ENCODE measurements at places on chromosomes 5 and 9.

GRCh38 chr9:135512904-135513303 is 8.3 kb upstream of the LCN1 start:
- no peak for DNase-seq

GRCh38 chr9:109252291-109252690 is 68.6 kb downstream of the EPB41L4B start:
- no peak for DNase-seq

- DNase-seq = peak; percentile 24
These were observed 551.8 kb upstream of the TYRP1 start for GRCh38 chr9:12141422-12141821.

DNA sequence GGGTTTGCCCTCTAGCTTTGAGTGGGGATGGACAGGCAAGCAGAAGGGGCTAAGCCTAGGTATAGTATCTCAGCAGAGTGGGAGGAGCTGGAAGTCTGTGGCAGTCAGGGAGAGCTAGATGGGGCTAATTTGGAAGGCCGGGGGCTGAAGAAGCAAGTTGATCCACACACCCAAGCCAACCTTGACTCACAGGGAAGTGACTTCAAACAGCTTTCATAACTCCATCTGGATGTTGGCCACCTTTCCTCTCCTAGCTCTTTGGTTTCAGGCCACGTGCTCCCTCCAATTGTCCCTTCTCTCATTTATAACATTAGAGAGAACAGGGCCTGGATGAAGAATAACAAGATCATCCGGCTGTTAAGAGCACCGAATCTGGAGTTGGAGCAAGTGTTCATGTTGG is 36.8 kb downstream of the EGR1 start:
- DNase-seq = no peak

- peak; percentile 21 for DNase-seq
These were observed 234.2 kb upstream of the RFX3 start for GRCh38 chr9:3760031-3760430.

GRCh38 chr5:43041669-43042175 is 1.6 kb upstream of the ANXA2R start:
- peak; percentile 57 for DNase-seq

DNA sequence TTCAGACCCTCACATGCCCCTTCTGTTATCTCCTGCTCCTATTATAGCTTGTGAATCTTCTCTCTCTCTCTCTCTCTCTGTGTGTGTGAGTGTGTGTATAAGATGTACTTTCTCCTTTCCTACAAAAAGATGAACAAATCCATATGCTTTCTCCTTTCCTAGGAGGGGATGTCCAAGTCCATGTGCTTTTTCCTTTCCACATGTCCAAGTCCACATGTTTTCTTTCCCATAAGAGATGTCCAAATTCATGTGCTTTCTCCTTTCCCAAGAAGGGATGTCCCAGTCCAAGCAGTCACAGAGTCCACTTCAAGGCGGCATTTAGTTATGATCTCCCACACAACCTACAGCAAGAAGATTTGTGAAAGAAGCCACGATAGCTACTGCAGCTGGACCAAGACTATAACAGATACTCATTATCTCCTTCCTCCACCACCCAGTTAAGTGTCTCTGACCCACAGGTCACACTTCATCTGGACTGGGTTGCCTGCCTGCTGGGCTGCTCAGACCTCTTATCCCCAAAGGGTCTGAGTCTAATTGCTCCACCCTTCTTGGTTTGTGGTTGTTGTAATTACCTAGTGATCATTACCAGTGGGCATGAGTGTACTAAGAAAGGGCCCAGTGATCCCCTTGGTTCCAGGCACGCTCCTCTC is 18.4 kb upstream of the FOXI1 start:
- DNase-seq = no peak

DNA sequence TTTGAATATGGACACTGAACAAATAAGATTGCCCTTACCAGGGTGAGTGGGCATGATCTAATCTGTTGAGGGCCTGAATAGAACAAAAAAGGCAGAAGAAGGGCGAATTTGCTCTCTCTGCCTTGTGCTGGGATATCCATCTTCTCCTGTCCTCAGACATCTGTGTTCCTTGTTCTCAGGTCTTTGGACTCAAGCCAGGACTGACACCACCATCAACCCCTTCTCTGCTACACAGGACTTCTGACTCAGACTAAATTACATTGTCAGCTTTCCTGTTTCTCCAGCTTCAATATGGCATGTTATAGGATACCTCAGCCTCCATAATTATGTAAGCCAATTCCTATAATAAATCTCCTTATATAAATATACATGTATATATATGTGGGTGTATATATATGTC is 40.8 kb upstream of the SLCO6A1 start:
- DNase-seq = no peak

DNA sequence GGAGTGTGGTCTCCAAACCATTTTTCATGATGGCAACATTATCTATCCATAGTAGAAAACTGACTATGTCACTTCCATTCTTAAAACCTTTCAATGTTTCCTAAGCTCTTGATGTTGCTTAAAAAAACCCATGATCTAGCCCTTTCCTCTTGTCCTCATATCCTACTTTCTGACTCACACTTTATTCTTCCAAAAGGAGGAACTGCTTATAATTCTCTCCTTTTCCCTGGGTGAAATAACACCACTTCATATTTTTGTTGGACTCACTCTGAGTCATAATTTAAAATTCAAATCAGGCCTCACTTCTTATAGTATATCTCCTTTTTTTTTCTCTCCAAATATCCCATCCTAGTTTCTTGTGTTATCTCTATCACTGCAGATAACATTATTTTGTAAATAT is 513.9 kb downstream of the MAN2A1 start:
- no peak for DNase-seq

- DNase-seq = no peak
These were observed 2.0 kb downstream of the CTNNA1 start for GRCh38 chr5:138755084-138755748.

GRCh38 chr5:61486476-61486875 is 154.4 kb downstream of the ZSWIM6 start:
- no peak for DNase-seq

DNA sequence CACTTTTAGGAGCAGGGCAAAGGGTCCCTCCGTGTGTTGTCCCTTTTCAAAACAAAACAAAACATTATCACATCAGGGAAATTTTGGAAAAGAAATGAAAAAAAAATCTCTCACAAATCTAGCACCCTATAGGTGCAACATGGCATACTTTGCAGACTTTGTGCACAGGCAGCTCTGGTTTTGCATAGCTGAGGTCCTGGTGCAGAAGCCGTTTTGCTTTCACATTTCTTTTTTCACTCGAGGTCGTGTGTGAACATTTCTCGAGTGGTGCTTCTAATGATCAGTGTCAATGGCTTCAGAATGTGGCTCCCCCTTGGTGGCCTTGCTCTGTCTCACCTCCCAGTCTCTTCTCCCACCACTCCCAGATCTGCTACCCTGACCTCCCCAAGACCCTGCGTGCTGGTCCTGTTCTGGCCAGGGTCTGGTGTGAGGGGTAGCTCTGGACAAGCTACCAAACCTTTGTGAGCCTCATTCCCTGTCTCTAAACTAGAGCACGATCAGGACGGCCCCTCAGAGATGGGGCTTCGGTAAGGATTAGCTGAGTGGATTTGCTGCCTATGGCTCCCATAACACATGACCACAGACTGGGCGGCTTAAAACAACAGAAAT is 258.0 kb downstream of the NSG2 start:
- no peak for DNase-seq

- DNase-seq = peak; percentile 20
These were observed 81.9 kb upstream of the CTSL start for GRCh38 chr9:87643778-87644570.

- no peak for DNase-seq
These were observed 187.9 kb downstream of the PALM2AKAP2 start for GRCh38 chr9:109967651-109968642.

DNA sequence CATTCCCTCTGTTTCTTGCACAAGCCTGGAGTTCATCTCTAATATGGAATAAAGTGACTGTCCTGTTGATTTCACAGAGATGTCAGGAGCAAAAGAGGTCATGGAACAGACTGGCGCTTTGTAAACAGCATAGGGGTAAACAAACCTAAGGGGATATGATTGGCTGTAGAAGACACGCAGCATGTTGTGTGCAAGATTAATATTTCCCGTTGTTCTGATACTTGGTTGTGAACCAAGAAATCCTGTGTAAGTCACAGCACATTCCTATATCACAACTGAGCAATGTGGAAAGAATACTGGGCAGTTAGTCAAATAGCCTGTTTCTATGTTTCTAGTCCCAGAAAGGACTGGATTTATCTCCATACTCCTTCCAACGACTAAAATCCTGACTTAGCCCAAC is 3.2 kb downstream of the ADAMTS12 start:
- no peak for DNase-seq

DNA sequence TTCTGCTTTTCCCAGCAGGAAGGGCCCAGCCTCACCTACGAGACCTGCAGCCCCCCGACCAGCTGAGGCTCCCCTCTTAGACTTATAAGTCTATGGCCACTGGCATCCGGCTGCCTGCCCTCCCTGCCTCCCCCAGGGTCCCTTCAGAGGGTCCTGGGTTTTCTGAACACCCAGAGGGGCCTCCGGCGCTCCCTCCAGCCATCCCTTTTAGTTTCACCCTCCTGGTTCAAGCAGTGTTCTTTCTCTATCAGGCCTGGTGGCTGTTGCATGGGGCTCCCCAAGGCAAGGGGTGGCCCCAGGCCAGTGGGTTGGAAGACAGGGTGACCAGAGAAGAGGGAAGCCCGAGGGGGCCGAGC is 21.8 kb downstream of the GOLGA2 start:
- no peak for DNase-seq

DNA sequence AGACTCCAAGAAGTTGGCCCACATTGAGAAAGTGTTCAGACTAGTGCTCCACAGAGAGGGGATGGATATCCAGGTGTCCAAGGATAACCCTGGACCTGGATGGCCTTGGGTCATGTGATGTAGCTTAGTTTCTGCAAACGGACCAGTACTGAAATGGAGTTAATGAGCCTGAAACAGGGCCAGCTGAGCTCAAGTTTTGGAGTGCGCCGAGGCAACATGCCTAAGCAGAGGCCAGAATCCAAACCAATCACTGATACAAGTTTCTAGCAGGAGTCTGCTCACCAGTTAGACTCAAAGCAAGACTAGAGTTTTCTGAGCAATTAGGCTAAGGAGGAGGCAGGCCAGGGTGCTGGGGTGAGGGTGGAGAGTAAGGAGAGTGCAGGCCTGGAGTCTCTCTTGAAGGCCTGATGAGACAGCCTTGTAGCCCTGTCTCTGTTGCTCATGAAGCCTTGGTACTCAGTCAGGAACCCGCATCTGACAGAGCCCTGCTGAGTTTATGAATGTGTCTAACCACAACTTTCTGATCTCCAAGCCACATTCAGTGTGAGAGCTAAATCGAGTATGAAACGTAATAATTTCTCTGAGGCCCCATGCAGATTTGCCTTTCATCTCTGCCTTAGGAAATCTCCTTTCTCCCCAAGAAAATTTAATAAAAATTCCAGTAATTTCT is 68.9 kb upstream of the EQTN start:
- DNase-seq = no peak

- DNase-seq = no peak
These were observed 99.1 kb downstream of the ADAMTS16 start for GRCh38 chr5:5239191-5239590.

GRCh38 chr5:168747987-168748777 is 169.0 kb upstream of the PANK3 start:
- peak; percentile 89 for DNase-seq
